ENCODE measurements at places on chromosomes 12 and 14.

DNA sequence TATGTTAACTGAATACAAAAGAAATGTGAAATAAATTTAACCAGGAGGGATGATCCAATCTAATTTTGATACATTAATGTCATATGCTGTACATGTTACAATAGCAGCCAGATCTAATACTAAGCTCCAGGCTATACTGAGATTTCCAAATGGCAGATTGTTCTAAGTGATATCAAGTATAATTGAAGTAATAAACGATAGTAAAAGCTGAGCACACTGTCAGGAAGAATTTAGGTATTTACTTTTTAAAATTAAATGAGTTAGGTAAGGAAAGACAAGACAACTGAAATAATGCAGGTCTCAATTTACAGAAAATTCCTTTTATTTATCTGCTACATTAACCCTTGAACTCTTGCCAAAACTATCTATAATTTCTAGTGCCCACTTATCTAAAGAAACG, 39.9 kb downstream of the INSM2 start:
- no peak for DNase-seq

DNA sequence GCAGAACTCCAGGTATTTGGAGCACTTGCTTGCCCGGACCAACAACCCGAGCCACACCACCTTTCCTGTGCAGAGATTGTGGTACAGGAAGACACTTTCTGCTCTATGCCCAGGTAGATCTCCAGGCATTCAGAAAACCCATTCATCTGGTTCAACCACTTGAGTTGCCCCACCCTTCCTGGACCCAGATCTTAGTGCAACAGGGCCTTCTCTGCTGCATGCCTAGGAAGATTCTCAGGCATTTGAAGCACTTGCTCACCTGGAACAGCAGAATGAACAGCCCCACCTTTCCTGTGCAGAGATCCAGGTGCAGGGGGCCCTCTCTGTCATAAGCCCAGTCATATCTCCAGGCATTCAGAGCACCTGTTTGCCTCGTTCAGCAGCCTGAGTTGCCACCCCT, 412.8 kb upstream of the MGAT4C start:
- DNase-seq = no peak

DNA sequence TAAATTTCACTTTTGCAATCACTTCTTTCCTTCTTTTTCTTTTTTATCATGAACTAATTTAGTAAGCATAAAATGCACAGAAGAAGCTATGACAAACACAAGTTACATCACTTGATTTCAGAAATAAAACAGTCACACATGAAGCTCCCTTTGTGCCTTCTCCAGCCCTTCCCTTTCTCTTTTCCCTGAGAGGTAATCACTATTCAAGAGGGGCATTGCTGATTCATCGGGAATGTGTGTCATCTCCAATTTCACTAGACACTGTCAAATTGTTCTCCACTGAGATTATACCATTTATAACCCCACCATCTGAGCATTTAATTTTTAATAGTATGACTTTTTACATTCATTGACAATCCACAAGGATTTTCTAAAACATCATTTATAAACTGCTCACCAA, 91.6 kb upstream of the PTPRQ start:
- DNase-seq = no peak

DNA sequence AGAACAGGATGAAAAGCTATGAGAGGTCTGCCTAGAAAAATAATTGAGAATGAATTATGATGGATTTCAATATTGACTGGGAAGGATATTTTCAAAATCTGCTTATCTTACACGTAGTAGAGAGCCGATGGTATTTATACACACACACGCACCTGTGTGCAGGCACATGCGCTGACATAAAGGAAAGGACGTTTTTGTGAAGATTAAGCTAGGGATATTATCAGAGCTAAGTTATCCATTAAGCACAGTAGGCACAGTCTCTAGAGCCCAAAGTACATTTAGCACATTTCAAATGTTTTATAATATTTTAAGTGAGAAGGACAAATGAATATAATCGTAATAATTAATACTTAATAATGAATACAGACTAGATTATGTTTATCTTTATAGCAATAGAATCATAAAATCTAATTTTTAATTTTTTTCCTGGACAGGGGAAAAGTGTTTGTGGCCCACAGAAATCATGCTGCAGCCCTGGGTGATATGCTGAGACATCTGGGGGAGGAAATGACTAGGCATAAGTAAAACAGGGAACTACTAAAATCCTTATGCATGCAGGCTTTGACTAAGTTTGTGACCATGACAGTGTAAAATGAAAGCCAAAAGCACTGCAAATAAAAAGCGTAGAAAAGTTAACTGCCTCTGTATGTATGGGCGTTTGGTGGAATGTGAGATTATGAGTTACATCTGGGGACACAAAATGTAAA, 146.1 kb downstream of the KITLG start:
- no peak for DNase-seq

- no peak for DNase-seq
Observed at GRCh38 chr14:30559638-30560091, 707 bp downstream of the G2E3 start.

DNA sequence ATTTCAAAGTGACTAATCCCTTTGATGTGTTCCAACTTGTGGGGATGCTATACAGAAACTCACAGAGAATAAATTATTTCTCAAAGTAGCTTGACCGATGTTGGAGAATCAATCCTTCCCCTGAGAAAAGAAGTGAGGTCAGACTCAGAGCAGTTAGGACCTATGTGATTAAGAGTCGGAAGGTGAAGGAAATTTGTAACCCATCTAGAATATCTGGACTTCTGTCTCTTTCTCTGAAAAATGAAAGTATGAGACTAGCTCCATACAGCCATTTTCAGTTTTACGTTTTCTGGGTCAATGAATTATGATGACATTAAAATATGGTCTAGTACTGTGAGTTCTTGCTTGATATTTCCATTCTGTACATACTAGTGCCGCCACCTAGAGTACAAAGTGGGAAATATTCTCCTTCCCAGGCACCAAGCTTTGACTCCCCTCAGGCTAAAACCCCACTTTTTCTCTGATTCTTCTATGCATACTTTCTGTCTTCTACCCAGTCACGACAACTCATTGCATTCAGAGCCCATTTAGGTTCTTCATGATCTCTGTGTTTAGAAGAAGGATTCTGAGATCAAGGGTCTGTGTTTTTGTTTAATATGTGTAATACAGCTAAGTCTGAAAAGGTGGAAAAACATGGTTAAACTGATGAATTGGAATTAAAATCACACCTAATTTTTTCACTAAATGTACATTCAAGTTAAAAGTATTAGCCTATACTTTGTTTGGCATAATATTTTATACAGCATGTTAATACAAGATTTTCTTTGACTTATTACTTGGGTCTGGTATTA, 6.9 kb upstream of the NTS start:
- no peak for DNase-seq

GRCh38 chr12:62533755-62534107, 67.1 kb downstream of the MON2 start:
- DNase-seq = no peak

GRCh38 chr12:99372257-99372920, 275.2 kb upstream of the GARIN6 start:
- no peak for DNase-seq

- no peak for DNase-seq
Observed at GRCh38 chr14:53260286-53260685, 107.2 kb upstream of the DDHD1 start.

- no peak for DNase-seq
Observed at GRCh38 chr14:91241863-91242262, 2.6 kb downstream of the GPR68 start.

- no peak for DNase-seq
Observed at GRCh38 chr12:67523538-67523937, 125.0 kb upstream of the DYRK2 start.

- DNase-seq = no peak
Observed at GRCh38 chr14:22870811-22871223, 723 bp upstream of the LRP10 start.

DNA sequence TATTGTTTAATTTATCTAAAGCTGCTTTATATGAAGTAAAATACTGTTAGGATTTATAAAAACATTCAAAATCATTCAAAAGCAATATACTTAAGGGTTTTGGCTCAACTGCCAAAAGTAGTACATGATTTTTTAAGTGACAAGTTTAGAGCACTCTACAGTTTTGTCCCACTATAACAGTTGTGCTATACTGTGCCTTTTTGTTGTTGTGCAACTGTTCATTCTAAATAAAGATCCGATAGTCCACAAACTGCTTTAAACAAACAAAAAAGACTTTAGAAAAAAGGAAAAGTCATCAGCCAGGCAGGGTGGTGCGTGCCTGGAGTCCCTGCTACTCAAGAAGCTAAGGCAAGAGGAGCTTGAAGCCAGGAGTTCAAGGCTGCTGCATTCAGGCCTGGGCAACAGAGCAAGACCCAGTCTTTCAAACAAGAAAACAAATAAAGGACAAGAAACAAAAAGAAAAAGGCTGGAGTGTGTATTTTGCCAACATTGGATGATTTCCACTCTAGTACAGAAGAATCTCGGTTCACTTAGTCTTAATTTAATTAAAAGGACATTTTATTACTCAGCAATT, 7.3 kb downstream of the C2CD5 start:
- DNase-seq = no peak

GRCh38 chr12:64808110-64808509, 16.3 kb upstream of the TBC1D30 start:
- DNase-seq = no peak

DNA sequence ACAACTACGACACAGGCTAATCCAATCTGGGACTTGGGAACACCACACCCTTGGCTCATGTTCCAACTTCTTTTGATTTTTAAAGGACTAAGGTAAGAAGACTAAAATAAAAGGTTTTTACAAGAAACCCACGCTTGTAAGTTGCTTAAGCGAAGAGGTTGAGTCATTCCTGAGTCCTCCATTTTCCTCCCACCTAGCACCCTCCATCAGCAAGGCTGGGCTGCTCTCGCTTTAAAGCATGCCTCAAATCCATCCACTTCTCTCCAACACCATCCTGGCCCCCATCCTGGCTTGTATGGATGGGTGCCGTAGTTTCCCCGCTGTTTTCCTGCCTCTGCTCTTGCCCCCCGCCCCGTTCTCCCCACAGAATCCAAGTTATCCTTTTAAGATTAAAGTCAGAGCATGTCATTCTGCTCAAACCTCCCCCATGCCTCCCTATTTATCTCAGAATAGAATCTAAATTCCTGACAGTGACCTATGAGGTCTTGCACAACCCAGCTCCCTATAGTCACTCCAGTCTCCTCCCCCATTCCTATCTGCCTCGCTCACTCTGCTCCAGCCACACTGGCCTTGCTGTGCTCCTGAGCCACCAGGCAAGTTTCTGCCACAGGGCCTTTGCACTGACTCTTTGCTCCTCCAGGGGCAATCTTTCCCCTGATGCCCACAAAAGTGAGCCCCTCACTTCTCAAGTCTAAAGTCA, 34.5 kb downstream of the SCARB1 start:
- DNase-seq = no peak

DNA sequence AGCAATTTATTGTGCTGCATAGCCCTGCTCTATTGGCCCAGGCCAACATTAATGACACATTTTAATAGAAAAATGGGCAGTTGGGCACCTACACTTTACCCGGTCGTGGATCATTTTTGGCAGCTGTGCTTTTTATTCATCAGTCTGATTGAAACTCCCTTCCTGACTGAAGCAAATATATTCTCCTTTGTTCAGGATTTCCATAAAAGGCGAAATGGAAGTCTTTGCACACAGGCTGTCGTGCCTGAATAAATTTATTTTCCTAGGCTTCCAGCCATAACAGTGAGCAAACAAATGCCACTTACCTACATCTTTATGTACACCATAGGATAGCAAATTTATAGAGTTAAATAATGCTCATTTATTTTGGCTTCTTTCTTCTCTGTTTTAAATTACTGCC, 480.7 kb upstream of the DCN start:
- DNase-seq = no peak

- no peak for DNase-seq
Observed at GRCh38 chr12:9043766-9044165, 54.4 kb downstream of the KLRG1 start.

GRCh38 chr14:75286313-75286712, 7.7 kb downstream of the FOS start:
- no peak for DNase-seq

DNA sequence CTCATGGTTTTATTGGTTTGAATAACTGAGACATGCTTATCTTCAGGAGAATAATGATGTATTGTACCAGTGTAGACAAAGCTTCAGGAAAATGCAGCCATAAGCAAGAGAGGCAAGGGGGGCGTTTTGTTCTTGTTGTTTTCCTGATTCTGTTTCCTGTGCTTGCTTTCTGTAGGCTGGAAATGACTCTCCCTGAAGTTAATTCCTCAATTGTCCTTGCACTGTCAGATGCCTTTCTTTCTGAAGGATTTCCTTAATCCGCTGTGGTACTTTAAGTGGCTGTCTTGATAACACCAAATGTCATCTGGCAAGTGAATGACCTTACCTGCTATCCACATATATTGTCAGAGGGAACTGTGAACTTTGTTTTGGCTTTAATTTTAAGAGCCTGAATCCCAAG, 220.0 kb downstream of the NEDD1 start:
- DNase-seq = no peak

DNA sequence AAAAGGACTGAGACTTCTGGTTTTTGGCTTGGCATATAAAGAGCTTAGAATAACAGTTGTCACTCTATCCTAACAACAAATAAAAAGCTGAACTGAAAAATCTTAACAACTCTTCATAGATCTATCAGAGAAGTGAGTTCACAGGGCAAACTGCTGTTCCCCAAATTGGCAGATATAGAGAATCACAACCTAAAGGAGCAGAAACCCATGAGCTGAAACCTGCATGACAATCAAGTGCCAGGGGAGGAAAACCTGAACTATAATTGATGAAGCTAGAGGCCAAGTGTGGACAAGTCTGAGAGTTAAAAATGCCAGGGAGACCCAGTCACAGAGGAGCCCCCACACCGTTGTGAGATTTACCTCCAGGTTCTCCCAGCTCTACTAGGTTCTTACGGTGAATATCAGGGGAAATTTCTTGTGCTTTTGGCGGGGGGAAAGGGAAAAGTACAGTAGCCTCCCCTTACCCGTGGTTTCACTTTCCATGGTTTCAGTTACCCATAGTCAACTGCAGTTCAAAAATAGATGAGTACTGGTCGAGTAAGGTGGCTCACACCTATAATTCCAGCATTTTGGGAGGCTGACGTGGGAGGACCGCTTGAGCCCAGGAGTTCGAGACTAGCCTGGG, 53.9 kb downstream of the ATF7 start:
- no peak for DNase-seq

DNA sequence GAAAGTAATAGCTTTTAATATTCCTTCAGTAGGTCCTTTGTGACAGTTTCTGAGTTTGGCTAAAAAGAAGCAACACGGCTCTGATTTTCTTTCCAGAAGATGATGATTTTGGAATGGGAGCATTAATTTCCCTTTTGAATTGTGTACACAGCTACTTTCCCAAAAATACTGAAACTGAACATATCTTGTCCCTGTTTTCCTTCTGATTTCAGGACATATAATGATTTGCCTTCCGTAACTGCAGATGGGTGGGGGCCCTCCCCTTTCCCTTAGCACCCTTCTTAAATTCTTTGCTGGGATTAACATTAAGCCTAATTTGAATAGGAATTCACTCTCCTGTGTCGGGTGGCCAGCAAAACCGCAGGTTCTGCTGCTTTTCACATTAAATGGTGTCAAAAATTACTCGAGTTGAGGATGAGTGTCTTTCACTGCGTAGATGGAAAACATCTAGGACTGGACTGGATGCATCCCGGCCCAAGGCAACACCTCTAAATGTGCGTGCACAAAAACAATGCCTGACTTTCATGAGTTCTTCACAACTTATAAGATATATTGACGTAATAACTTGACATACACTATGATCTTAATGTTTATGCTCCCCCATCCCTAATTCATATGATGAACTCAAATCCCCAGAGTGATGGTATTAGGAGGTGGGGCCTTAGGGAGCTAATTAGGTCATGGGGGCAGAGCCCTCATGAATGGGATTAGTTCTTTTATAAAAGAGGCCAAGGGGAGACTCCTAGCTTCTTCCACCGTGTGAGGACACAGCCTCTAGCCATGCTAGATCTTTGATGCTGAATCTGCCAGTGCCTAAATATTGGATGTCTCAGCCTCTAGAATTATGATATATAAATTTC, 158.1 kb downstream of the AEBP2 start:
- DNase-seq = no peak

Measured in stimulated activated CD8-positive, alpha-beta memory T cell treated with anti-CD3 and anti-CD28 coated beads, Interleukin-4, amount 100 ng/mL, for 1 hour (primary cell).